AG04449 (cell line): ENCODE measurements at places on chromosomes 16 and 17.

- no peak for DNase-seq
These were observed 8.2 kb downstream of the PLD2 start for GRCh38 chr17:4815043-4815675.

- DNase-seq, result no peak
These were observed 205.9 kb downstream of the HS3ST4 start for GRCh38 chr16:25897702-25898101.

DNA sequence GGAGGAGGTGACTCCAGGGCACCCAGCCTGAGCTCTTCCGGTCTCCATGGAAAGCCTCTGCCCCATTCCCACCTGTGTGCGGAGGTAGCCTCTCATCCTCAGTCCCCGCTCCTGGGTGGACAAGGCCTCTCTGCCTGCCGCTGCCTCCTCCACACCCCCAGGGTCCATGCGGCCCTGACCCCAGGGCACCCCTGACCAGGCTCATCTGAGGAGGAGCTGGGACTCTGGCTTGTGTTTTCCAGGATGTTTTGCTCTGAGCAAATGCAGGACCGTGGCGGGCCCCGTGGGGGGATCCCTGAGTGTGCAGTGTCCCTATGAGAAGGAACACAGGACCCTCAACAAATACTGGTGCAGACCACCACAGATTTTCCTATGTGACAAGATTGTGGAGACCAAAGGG, 6.9 kb downstream of the CD300A start:
- no peak for DNase-seq

GRCh38 chr16:29777576-29778350, at the start of gene ZG16:
ZG16 (plus strand) TSS chr16:29778256; CDS start chr16:29779267, 1,011 bp downstream.
- DNase-seq, result no peak

GRCh38 chr17:72126575-72127486, 6.0 kb downstream of the SOX9 start:
- no peak for DNase-seq

GRCh38 chr17:31830971-31831858, 27.8 kb downstream of the COPRS start:
- no peak for DNase-seq

- DNase-seq, result no peak
These were observed 1.0 kb downstream of the CMTM4 start for GRCh38 chr16:66695471-66695934.

DNA sequence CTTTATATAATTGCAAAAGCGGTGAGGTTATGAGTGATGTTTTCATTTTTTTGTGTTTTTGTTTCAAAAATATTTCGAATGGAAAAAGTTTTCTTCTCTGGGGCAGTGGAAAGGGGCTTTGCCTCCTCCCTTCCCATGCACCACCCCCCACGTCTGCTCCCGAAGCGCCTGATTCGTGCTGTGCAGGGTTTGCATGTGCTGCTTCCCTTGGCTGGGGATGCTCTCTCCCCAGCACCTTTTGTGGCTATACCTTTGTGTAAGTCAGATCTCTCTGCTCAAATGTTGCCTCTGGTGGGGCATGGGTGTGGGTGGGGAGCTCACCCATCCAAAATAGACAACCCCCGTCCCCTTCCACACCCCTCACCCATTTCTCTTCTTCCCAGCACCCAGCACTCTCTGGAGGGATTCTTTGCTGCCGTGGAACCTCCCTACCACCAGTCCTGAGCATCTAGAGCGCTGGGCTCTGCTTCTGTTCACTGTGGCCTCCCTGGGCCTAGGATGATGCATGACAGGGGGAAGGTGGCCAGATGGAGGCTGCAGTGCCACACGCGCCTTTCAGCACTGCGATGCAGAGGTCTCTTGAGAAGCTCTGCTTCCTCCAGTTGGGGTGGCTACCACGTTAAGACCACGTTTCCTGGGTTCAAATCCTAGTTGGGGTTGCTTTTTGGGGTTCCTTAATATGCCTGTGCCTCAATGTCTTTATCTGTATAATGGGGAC, 71.2 kb downstream of the IRF8 start:
- no peak for DNase-seq

- DNase-seq, result no peak
These were observed 5.2 kb downstream of the BAIAP2 start for GRCh38 chr17:81039854-81040758.

DNA sequence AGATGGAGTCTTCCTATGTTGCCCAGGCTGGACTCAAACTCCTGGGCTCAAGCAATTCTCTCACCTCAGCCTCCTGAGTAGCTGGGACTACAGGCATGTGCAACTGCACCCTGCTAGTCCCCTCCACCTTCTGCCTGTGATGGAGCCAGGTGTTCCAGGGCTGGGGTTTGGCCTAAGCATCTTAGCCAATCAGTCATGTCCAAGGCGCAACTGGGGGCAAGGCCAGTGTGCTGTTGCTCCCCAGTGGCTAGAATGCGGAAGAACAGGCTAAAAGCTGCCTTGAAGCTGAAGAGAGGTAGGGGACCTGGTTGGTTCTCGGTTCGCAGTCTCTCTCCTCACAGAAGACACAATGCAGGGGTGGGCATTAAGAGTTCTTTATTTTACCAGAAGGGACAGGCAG, 18.6 kb downstream of the FLOT2 start:
- no peak for DNase-seq

GRCh38 chr16:49740256-49740655, 115.7 kb downstream of the ZNF423 start:
- DNase-seq, result no peak

DNA sequence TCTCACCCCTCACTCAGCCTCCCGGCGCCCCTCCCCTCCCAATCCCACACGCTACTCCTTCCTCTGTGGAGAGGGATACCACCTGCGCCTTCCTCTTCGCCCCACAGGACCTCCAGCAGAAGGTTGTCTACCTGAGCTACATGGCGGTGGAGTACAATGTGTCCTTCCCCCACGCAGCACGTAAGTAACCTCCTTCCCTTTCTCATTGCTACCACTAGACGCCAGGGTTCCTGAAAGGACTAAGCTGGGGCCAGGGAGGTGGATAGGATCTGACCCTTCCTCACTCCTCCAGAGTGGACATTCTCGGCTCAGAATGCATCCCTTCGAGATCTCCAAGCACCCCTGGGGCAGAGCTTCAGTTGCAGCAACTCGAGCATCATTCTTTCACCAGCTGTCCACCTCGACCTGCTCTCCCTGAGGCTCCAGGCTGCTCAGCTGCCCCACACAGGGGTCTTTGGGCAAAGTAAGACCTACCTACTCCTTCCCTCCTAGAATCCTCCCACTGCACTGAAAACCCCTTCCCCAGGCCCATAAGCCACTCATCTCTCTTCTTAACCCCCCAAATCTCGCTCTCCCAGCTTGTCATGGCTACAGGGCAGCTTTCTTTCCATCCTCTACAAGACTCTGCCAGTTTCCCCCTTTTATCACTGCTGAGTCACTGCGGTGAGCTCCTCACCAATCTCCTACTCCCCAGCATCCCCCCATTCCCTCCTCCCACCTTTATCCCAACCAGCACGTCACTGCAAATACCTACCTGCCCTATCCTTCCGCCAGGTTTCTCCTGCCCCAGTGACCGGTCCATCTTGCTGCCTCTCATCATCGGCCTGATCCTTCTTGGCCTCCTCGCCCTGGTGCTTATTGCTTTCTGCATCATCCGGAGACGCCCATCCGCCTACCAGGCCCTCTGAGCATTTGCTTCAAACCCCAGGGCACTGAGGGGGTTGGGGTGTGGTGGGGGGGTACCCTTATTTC, 1.5 kb downstream of the CD68 start:
- DNase-seq, result no peak
